ENCODE measurements at places on chromosomes 16 and 17.
A peak's percentile ranks its signal among the peaks of the same experiment; 100 is the strongest.

DNA sequence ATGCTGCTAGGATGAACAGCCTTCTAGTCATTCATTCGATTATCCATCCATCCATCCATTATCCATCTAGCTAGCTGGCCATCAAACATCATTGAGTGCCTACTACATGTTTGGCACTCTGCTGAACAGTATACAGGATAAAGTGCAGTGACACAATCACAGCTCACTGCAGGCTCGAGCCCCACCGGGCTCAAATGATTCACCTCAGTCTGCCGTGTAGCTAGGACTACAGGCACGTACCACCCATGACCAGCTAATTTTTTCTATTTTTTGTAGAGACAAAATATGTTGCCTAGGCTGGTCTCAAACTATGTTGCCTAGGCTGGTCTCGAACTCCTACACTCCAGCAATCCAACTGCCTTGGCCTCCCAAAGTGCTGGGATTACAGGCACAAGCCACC is 50.0 kb downstream of the SSH2 start:
- DNase-seq, result no peak

GRCh38 chr17:57762452-57763395 is 17.6 kb upstream of the CCDC182 start:
- no peak for DNase-seq

- DNase-seq, result peak; percentile 39
These were observed 11.3 kb downstream of the MCRIP1 start for GRCh38 chr17:81821603-81822311.

GRCh38 chr17:6554871-6555330 is 1.5 kb downstream of the PITPNM3 start:
- no peak for DNase-seq

GRCh38 chr17:35051183-35051578 is 12.3 kb downstream of the RFFL start:
- DNase-seq, result no peak

GRCh38 chr17:62094175-62094574 is 29.1 kb upstream of the MED13 start:
- no peak for DNase-seq

- DNase-seq, result no peak
These were observed 6.1 kb upstream of the G6PC1 start for GRCh38 chr17:42894283-42895184.

DNA sequence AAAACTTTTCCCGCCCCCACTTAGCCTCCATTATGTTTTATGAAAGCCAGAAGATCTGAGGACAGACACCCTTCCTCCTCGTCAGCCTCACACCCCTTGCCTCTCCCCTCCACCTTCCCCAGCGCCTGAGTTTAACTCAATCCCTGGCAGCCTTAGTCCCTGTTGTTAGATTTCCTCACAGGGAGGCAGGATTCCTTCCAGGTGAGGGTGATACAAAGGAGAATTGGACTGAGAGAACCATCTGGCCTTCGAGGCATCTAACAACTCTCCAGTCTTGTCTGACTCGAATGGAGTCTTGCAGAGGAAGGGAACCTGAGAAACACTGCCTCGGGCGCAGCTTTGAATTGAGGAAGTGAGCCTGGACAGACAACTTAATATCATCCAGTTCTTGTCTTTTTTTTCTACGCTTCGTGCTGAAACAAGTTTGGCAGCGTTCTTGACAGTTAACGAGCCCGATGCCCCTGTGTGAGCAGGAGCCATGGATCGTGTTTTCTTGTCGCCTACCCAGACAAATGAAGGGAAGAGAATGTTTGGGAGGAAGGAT is 1.3 kb upstream of the ZNF768 start:
- DNase-seq, result no peak

GRCh38 chr17:49031965-49032928 is 35.1 kb downstream of the IGF2BP1 start:
- no peak for DNase-seq

GRCh38 chr17:64058621-64059020 is 38.2 kb upstream of the ICAM2 start:
- DNase-seq, result no peak

GRCh38 chr17:2418572-2418971 is 17.7 kb upstream of the MNT start:
- no peak for DNase-seq

DNA sequence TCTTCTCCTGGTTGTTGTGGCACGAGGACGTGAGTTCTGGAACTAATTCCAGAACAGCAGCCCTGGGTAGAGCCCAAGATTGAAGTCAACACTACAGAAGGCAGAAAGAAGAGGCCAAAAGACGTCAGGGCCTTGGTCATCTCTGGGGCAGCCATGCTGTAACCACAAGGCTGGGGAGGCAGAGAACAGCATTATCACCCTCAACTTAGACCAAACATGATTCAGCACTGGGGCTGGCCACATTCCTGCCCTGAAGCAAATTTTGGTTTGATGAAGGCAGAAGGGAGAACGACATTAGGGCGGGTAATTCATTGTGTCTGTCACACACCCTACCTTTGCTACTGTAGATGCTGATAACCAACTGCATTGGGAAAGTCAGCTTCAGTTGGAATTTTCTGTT is 9.7 kb upstream of the ALOX15B start:
- DNase-seq, result no peak

DNA sequence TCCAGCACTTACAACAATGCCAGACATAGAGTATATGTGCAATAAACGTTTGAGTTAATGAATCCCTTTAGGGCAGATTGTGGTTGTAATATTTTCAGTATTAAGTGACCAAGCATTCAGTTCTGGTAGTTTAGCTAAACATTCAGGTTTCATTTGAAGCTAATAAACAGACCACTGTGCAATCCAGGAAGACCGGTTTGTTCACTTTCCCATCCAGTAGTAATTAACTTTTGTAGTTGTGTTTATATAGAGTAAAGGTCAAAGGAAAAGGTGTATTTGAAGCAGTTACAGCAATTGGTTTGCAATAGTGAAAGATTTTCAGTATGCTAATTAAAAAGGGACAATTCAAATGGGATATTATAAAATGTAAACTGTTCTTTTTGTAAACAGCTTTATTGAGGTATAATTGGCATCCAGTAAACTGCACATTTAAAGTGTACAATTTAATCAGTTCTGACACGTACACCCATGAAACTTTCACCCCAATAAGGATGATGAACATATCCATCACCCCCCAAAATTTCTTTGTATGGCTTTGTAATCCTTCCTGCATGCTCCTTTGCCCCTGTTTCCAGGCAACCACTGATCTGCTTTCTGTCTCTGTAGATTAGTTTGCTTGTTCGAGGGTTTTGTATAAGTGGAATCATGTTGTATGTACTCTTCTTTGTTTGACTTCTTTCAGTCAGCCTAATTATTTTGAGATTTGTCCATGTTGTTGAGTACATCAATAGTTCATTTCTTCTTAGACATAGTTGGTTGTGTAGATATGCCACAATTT is 26.3 kb downstream of the MRTFB start:
- no peak for DNase-seq

- DNase-seq, result no peak
These were observed 128.4 kb upstream of the RCVRN start for GRCh38 chr17:10033449-10033848.

GRCh38 chr16:49056546-49056945 is 225.1 kb downstream of the CBLN1 start:
- no peak for DNase-seq

All from omental fat pad (tissue), 4 donors.